Pancreas (tissue), 10 donors: ENCODE measurements at places on chromosomes 7 and 10. TPM values are rescaled to one million over a fixed set of nuclear protein-coding genes. Genes with fewer than 3 reads are reported as not detected.

GRCh38 chr7:41339913-41340676, 362.8 kb downstream of the INHBA start:
- no peaks in the 10 kb centered on the region for H3K4me1 ChIP-seq
- H3K27ac ChIP-seq: no peak overlapping the region
- no peak overlapping the region for H3K4me3 ChIP-seq

- H3K27me3 ChIP-seq: no peaks in the 10 kb centered on the region
- H3K27ac ChIP-seq: no peak overlapping the region
- no peaks in the 10 kb centered on the region for H3K36me3 ChIP-seq
Observed at GRCh38 chr7:142611566-142612236, 137.6 kb upstream of the PRSS1 start.

- H3K4me3 ChIP-seq: no peak overlapping the region
- H3K36me3 ChIP-seq: no peaks in the 10 kb centered on the region
- H3K4me1 ChIP-seq: no peaks in the 10 kb centered on the region
Observed at GRCh38 chr10:128525936-128526335, 399.7 kb upstream of the MKI67 start.

The GBX1 gene
- total RNA-seq: not detected

The IQUB gene
- total RNA-seq: 0.41 TPM

The GRM3 gene
- total RNA-seq: not detected
